ENCODE measurements at places on chromosomes 7 and 10. TPM values are rescaled to one million over a fixed set of nuclear protein-coding genes. Genes with fewer than 3 reads are reported as not detected.
A peak's percentile ranks its signal among the peaks of the same experiment; 100 is the strongest.

DNA sequence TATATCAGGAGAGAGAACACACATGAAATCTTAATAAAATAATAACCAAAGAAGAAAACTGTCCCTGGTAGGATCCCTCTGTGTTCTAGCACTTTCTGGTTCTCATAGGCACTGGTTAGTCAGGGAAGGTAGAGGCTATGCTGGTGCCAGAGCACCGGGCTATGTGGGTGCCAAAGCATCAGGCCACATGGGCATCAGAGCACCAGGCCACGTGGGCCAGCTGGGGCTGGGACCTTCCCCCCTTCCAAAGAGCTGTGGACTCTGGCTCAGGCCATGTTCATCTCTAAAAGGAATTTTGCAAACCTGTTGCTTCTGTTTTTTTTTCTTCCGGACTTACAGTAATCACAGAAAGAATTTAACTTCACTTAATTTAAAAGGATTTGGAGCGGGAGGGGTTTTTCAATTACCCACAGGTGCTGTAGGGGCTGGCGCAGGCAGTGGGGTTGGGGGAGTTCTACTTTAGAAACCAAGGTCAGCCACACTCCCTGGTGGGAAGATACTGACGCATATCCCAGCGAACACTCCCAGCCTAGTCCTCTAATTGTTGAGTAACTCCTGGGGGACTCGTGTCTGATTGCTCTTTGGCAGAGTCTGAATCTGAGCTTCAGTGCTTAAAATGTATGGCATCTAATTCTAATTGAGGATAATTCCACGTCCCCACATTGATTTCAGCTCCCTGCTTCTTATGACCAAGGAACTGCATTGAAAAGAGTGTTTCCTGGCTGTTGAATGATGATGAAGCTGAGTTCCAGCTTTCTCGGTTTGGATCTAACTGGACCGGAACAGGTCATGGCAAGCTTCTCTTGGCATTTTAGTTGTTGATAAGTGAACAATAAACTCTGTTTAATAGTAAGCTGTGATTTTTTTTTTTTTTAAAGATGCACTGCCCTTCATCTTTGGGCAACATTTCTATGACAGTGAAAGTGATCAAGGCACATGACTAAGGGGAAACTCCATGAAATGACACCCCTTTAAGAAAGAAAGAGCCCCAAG is 110.7 kb upstream of the FZD8 start:
- DNase-seq: no peak

- DNase-seq: no peak
Observed at GRCh38 chr7:41760293-41760692, 57.4 kb upstream of the INHBA start.

- DNase-seq: no peak
Observed at GRCh38 chr10:28250782-28251181, 52.1 kb downstream of the MPP7 start.

GRCh38 chr10:43801140-43801539 is 152.5 kb upstream of the ZNF32 start:
- DNase-seq: no peak

DNA sequence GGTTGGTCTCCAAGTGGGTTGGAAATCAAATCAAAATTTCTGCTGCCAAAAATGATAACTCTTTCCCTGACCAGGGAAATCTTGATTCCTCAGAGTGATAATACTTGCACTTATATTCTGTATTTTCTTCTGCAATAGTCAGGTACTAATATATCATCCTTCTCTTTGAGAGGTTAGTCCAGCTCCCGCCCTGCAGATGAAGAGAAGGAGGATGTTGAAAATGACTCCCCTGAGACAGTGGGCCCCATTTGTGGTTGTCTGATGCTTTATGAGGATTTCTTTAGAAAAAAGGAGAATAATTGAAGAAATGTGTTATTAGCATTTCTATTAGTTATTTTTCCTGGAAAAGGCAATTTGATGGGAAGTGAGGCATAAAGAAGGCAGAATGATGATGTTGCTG is 213.0 kb downstream of the SEC23IP start:
- DNase-seq: no peak

DNA sequence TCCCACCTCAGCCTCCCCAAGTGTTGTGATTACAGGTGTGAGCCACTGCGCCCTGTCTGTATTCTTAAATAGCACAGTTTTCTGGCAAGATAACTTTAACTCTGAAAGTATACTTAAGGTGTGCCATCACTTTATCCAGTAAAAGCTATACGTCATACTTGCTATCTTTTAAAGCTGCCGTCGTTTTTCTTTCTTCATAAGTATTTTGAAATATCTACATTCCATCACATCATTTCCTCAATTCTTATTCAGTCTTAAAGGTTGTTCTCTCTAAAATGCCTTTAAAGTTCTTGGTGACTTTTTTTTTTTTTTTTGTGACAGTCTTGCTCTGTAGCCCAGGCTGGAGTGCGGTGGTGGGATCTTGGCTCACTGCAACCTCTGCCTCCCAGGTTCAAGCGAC is 34.7 kb downstream of the PTPN12 start:
- DNase-seq: no peak

GRCh38 chr10:128850647-128851046 is 616.4 kb upstream of the MGMT start:
- DNase-seq: no peak

DNA sequence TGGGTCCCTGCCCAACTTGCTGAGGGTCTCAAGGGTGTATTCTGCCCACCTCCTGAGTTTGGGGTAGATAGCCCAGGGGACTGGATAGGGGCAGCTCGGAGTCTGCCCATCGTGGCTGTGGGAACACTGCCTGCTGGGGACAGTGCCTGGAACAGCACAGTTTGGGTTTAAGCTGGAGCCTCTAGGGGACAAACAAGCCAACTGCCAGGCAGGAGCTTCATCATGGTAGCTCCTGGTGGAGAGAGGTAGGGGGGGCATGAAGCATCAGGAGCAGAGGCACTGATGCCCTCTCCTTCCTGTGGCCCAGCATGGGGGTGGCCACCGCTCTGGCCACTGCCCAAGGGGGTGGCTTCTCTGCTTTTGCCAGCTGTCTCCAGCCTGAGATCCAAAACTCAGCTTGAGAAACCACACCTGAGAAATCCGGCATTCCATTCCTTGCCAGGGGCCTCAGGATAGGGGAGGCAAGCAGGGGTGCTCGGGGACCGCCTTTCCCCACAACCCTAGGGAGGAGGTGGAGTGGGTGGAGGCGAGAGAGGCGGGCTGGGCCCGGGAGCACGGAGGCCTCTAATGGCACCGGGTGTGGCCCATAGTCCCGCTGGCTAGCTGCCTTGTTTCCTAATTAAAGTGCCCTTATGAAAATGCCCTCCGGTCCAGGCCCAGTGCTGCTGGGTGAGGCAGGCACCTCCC is 47.6 kb downstream of the UNC5B start:
- no peak for DNase-seq

GRCh38 chr10:84525120-84525806 is 196.9 kb downstream of the CCSER2 start:
- DNase-seq: no peak

DNA sequence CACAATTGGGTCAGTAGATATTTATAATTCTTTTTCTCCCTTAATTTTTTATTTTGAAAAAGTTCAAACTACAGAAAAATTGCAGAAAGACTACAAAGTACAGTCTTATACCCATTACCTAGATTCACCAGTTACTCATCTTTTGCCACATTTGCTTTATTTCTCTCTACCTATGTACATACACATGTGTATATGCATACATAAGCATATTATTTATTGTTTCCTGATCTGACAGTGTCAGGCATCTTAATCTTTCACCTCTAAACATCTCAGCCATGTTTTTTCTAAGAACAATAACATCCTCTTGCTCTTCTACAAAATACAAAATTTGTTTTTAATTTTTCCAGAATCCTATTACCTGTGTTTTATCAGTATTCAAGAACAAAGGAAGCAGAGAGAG is 68.4 kb upstream of the OIT3 start:
- DNase-seq: no peak

DNA sequence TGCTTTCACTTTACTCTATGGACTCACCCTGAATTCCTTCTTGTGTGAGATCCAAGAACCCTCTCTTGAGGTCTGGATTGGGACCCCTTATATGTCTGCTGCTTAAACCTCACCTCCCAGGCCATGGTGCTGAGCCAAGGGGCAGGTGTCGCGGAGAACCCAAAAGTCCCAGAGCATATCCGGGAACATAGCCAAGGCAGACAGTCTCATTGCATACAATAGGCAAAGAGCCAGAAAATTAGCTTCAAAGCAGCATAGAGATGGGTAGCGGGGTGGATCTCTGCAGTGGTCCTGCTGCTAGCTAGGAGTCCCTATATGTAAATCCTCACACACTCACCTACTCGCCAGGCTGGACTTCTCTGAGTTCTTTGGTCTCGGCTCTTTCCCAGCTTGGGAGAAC is 5.5 kb downstream of the CCL24 start:
- DNase-seq: no peak

DNA sequence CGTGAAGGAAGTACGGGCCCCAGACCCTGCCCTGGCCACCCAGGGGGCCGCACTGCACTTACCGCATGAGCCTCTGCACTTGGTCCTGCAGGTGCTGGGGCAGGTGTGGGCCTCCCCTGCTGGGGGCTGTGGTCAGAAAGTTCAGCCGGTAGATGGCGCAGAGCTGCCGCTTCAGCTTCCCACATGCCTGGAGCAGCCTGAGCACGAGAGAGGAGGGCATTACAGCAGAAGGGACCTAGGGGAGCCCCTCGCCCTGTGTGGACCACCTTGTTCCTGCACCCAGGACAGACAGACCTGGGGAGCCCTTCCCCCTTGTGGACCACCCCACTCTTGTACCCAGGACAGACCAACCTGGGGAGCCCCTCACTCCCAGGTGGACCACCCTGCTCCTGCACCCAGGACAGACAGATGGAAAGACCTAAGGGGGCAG is 8.7 kb upstream of the PYROXD2 start:
- DNase-seq: no peak

- no peak for DNase-seq
Observed at GRCh38 chr10:95394161-95394880, 103.5 kb upstream of the PDLIM1 start.

DNA sequence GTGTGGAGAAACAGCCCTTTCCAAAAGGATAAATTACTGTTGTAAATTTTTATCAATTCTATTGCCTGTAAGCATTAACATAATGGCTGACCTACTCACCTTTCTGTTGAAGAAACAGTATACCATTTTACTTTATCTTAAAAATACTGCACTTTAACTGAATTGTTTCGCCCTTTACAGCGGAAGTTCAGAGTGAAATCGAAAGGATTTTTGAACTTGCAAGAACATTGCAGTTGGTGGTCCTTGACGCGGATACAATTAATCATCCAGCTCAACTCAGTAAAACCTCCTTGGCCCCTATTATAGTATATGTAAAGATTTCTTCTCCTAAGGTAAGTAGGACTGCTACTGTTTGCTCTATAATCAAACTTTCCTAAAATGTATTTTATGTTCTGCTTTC is 117.5 kb downstream of the NSUN6 start:
- no peak for DNase-seq

GRCh38 chr10:101481256-101481655 is 106.8 kb downstream of the POLL start:
- no peak for DNase-seq

GRCh38 chr7:150942001-150942590 is 36.0 kb downstream of the KCNH2 start:
- DNase-seq: no peak

DNA sequence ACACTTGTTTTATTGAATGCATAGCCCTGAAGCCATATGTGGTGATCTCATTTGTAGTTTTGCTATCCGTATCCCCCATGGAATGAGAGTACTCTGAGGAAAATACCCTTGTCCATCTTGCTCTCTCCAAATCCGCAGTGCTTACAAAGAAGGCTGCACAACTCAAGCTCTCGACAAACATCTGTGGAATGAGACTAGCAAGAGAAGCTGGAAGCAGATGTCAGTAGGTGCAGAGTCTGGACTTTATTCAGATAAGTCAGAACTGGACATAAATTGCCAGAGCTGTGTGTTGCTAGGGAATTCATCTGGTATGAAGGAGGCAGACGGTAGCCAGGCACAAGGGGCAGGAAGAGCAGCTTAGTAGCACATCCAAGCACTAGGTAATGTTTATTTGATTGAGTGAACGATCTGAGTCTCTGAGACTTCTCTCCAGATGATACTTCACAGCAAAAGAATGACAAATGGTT is 1046.2 kb downstream of the XPNPEP1 start:
- DNase-seq: no peak

DNA sequence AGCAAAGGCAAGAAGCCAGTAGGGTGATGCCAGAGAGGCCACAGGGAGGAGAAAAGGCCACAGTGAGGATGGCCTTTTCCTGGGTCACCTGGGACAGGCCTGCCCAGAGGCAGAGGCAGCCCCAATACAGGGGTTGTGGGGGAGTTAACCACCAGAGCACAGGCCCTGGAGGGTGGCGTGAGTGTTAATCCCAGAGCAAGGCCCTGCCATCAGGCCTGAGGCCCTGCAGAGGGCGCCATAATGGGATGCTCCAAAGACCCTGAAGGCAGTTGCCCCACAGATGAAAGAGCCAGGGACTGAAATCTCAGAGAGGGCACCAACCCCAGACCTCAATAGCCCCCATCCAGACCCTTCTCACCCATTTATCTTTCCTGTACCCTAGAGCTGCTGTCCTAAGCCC is 23.9 kb downstream of the SLC13A4 start:
- DNase-seq: no peak

GRCh38 chr7:120464104-120464503 is 191.1 kb downstream of the KCND2 start:
- DNase-seq: no peak

DNA sequence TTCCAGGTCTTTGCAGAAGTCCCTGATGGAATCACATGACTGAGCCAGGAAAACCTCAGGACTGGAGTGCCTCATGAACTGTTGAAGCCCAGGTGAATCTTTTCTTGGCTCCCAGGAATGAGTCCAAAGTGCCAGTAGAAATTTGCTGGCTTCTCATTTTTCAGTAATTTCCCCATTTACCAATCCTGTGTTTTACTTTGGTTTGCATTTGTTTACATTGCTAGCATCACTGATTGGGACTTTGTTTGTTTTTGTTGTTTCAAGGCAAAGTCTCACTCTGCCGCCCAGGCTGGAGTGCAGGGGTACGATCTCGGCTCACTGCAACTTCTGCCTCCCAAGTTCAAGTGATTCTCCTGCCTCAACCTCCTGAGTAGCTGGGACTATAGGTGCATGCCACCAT is 1.6 kb upstream of the ZNF12 start:
- no peak for DNase-seq

- no peak for DNase-seq
Observed at GRCh38 chr7:37150180-37150579, 298.5 kb downstream of the ELMO1 start.

GRCh38 chr7:75565132-75565837 is 73.2 kb downstream of the SPDYE5 start:
- DNase-seq: peak; percentile 40

Gene CTTNBP2
- 29.6 TPM for polyA plus RNA-seq

Gene ADARB2
- polyA plus RNA-seq: 1.5 TPM

Gene CCDC3
- polyA plus RNA-seq: 13.8 TPM

Gene NOS3
- polyA plus RNA-seq: 7.7 TPM

Gene PCLO
- polyA plus RNA-seq: 10.8 TPM

Gene SYT15
- 8.2 TPM for polyA plus RNA-seq

Gene SPDYE9
- polyA plus RNA-seq: 0.83 TPM

Gene PNLIP
- polyA plus RNA-seq: not detected

Gene TMEM184A
- polyA plus RNA-seq: 11.1 TPM

Gene CDHR1
- 0.73 TPM for polyA plus RNA-seq

Gene PARP12
- polyA plus RNA-seq: 12.5 TPM

Gene PRLHR
- not detected for polyA plus RNA-seq

Gene LRRC17
- polyA plus RNA-seq: 86.7 TPM

Gene NAPEPLD
- polyA plus RNA-seq: 41.0 TPM

Gene PSTK
- 11.7 TPM for polyA plus RNA-seq

Gene PNLIPRP2
- polyA plus RNA-seq: 0.10 TPM

Gene IGF2BP3
- polyA plus RNA-seq: 62.2 TPM

Gene TMEM196
- polyA plus RNA-seq: 0.10 TPM

All from renal cortex interstitium (tissue), 15 donors.